ENCODE measurements at places on chromosomes 7 and 10.

DNA sequence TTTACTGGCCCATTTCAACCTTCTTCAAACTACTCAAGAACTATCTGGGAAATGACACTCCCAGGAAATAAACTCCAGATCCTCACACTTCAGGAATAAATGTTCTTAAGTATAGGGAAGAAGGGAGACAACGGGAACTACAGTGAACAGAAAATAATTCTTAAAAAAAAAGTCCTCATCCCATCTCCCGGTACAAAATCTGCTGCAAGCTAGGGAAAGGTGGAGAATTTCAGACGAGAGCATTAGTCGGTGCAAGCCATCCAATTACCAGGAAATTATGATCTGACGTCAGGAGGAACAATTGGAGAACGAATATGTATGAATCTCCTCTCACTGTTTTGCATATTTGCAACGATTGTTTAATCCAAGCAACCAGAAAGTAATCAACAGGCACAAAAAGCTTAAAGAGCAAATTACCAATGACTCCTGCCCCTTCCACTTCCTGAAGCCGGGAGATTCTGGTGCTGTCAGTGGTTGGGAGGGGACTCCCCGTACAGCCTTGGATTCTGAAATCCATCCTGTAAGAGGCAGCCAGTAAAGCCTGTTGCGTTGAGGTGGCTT, 15.1 kb upstream of the GATA3 start:
- DNase-seq = no peak

GRCh38 chr10:74824184-74824899, 2.1 kb upstream of the KAT6B start:
- no peak for DNase-seq

DNA sequence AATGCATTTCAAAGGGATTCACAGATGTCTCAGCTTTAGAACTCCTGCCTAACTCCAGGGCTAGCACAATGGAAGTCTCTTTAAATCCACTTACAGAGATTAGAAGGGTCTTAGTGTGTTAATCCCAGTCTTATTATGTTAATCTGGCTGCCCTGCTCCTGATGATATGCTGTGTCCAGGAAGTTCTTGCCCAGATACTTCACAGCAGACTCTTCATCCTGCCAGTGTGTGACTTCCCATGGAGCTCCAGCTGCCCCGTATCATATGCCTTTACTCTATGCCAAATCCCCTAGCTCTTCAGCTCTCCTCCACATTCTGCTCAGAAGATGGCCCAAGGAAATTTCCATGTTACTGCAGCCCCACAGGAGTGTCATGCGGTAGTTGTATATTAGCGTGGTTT, 533.8 kb downstream of the GALNT17 start:
- no peak for DNase-seq

DNA sequence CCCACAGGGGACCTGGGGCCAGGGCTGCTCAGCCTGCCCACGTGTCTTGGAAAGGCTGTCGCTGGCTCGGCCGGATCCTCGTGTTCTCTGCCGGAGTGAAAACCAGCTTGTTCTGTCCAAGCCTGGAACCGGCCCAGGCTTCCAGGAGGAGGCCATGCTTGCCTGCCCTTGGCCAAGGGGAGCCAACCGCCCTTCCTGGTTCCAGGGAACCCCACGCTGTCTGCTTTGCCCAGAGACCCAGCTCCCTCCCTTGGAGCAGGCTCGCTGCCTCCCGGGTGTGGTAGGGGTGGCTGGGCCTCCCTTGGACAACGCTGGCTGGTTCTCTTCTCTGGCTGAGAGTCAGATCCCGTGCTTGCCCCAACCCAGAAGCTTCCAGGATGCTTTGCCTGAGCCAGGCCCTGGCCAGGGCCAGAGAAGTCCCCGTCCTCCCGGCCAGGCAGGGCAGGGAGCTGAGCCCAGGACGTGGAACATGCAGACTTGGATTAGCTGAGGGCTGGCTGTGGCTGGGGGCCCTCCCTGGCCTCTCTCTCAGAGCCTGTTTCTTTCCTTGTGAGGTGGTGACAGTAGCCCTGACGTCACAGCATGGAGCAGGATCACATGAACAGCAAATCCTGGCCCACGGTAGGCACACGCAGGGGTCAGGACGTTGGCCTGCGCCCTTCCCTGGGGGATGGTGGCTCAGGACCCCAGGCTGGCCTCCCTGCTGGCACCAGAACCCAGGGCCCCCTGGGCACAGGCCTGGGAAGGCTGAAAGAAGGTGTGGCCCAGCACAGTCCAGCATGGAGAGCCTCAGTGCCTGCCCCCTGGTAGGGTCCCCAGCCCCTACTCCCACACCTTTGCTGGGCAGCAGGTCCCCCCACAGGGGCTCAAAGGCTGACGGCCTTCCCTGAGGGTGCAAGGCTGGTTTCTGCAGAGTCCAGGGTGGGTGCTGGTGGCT, 67.5 kb downstream of the PWWP2B start:
- DNase-seq = no peak

Measured in SIG-M5 (cell line).